SK-MEL-5 (cell line): ENCODE measurements at places on chromosomes 5 and 9.

DNA sequence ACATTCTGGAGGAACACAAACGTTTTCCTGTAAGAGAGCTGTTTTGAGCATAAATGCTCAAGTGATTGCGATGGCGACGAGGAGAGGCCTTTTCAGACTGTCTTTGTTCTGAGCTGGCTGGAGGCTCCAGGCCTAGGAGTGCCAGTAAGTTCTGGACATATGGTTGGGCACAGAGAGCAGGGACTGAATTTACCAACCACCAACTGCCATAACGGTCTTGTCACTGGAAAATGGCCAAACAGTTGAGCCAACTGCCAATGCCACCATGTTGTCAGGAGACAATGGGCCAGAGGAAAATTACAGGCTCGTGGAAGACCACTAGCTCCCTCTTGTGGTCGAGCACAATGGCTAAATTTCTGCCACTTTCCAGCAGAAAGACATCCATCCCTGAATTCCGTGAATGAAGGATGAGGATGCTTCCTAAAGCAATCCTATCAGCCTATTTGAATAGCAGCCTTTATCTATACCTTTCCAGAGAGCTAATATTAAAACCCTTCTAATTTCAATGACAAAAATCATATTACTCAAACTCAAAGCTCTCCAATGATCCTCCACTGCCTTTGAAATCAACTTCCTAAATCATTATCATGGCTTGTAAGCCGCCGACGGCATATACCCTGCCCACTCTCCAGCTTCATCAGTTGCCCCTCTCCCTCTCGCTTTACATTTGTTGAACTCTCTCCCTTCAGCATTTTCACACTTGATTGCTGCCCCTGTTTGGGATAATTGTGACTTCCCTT is 66.9 kb upstream of the GLIS3 start:
- peak; percentile 77 for DNase-seq

- DNase-seq: no peak
Measured at GRCh38 chr5:6676702-6677101, 36.5 kb upstream of the TENT4A start.

- no peak for DNase-seq
Measured at GRCh38 chr5:36017622-36018021, 26.4 kb upstream of the UGT3A1 start.

DNA sequence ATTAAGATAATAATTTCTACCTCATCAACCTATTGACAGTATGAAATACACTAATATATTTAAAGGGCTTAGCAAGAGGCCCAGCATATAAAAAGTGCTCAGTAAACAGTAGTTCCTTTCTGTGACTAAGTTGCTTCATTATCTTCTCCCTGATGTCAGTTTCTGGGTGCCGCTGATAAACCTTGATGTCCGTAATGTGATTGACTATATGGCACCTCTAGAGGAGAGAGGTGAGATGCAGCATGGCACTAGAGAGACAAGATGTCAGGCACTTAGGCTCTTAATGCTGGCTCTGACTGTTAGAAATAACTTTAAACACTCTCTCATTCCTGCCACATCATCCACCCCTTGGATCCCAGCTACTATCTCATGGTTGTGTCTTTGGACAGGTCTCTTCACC is 455.9 kb upstream of the KLF4 start:
- DNase-seq: no peak

DNA sequence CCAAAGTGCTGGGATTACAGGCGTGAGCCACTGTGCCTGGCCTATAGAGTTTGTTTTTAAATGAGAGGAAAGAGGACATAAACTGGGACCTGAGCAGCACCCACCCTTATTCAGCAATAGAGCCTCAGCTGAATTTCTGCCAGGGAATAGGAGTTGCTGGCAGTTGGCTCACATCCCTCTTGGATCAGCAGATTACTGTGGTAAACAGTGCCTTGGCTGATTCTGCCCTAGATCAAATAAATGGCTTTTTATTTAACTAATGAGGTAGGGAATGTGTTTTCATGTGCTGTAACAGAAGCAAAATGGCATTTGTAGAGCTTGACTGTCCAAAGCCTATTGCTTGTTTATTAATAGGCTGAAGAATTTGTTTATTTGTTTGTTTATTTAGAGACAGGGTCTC is 2.1 kb downstream of the ARHGEF37 start:
- DNase-seq: no peak

DNA sequence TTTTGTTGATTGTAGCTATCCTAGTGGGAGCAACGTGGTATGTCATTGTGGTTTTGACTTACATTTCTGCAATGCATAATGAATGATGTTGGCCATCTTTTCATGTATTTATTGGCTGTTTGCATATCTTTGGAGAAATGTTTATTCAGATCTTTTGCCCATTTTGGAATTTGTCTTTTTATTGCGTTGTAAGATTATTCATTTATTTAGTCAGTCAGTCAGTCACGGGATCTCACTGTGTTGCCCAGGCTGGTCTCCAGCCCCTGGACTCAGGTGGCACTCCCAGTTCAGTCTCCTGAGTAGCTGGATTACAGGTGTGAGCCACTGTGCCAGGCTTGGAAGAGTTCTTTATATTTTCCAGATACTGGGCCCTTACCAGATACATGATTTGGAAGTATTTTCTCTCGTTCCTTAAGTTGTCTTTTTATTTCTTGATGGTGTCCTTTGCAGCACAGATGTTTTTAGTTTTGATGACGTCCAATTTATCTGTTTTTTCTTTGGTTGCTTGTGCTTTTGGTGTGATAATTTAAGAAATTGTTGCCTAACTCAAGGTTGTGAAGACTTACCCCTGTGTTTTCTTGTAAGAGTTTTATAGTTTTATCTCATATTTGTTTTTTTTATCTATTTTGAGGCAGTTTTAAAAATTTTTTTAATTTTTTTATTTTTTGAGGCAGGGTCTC is 67.1 kb downstream of the EHMT1 start:
- DNase-seq: no peak

DNA sequence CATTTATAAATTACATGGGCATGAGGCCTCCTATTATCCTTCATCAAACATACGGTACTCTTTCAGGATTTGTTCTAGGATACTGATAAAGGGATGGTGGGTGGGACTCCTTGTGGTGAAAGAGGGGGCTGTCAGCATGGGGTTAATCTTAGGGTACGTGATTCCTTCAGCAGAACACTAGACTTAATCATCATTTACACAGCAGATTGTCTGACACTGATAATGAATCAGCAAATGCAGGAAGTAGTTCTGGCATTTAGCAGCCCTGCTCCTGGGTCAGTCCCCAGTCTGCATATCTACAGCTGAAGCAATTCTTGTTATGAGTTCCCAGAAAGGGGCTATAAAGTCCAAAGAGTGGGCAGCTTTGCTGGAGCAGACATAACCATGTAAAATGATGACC is 384.6 kb downstream of the SPOCK1 start:
- no peak for DNase-seq

DNA sequence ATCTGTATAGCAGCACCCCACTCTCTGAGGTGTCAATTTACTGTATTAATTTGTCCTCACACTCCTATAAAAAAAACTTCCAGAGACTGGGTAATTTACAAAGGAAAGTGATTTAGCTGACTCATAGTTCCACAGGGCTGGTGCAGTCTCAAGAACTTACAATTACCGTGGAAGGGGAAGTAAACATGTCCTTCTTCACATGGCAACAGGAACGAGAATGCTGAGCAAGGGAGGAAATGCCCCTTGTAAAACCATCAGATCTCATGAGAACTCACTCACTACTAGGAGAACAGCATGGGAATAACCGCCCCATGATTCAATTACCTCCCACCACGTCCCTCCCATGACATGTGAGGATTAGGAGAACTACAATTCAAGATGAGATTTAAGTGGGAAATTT is 602.6 kb downstream of the MTRR start:
- no peak for DNase-seq

DNA sequence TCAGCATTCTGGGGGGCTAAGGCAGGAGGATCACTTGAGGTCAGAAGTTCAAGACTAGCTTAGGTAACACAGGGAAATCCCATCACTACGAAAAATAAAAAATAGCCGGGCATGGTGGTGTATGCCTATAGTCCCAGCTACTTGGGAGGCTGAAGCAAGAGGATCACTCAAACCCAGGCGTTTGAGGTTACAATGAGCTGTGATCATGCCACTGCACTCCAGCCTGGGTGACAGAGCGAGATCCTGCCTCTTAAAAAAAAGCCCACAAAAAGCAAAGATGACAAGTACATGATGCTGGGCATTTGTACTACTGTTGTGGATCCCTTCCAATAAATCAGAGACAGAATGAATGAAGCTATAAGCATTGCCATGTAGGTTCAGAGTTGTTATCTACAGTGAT is 320.1 kb upstream of the PANK3 start:
- no peak for DNase-seq

DNA sequence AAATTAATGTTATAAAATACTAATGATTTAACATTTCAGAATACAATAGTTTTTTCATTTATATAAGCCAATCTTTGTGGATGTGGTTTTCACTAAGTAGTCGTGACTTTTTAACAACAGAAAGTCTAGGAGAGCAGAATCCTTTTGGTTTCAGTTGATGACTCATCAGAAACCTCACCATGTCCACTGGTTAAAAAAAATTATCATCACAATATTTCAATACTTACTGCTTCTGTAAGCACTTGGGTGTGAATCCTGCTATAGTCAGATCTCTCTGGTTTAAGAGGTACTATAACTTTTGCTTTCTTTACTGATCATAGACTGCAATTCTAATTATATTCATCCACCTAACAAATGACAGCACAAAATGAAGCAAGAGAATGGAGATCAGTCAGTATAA is 77.2 kb downstream of the MRPS30 start:
- DNase-seq: peak; percentile 49

- DNase-seq: no peak
Measured at GRCh38 chr5:111017731-111018130, 53.8 kb upstream of the TSLP start.

GRCh38 chr5:155794795-155795194 is 532.2 kb upstream of the SGCD start:
- no peak for DNase-seq

DNA sequence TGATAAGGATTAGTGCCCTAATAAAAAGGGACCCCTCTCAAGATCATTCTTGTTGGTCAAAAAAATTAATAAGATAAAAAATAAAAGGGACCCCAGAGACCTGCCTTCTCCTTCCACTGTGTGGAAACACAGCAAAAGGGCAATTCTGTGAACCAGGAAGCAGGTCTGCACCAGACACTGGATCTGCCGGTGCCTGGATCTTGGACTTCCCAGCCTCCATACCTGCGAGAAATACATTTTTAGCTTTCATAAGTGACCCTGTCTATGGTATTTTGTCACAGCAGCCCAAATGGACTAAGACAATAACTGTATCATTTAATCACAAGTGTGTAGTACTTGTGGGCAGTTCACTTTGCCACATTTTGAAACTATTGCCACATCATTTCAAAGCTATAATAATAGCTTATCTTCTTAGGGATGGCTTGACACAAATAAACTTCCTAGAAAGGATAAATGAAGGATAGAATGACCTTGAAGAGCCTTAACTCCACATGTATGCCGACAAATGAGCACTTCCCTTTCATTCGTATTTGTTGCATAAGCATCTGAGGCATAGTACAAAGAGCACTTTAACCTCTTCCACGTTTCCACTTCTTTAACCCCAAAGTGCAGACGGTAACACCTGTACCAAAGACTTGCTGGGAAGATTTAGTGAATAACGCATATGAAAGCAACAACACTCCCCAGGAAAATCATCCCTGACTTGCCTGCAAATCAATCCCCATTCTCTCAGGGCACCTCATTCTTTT is 336.5 kb downstream of the RFX3 start:
- DNase-seq: no peak

DNA sequence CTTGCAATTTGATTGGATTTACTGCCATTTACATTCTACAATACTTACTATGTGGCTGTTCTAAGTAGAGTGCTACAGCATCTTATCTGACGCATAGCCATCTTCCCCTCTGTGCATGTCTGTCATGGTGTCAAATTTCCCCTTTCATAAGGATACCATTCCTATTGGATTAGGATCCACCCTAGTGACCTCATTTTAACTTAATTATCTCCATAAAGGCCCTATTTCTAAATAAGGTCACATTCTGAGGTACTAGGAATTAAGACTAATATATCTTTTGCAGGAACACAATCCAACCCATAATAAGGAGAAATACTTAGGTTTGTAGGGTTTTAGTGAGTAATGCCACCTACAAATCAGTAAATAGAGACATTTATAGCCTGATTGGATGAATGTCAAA is 268.0 kb downstream of the ADAMTSL1 start:
- DNase-seq: no peak

DNA sequence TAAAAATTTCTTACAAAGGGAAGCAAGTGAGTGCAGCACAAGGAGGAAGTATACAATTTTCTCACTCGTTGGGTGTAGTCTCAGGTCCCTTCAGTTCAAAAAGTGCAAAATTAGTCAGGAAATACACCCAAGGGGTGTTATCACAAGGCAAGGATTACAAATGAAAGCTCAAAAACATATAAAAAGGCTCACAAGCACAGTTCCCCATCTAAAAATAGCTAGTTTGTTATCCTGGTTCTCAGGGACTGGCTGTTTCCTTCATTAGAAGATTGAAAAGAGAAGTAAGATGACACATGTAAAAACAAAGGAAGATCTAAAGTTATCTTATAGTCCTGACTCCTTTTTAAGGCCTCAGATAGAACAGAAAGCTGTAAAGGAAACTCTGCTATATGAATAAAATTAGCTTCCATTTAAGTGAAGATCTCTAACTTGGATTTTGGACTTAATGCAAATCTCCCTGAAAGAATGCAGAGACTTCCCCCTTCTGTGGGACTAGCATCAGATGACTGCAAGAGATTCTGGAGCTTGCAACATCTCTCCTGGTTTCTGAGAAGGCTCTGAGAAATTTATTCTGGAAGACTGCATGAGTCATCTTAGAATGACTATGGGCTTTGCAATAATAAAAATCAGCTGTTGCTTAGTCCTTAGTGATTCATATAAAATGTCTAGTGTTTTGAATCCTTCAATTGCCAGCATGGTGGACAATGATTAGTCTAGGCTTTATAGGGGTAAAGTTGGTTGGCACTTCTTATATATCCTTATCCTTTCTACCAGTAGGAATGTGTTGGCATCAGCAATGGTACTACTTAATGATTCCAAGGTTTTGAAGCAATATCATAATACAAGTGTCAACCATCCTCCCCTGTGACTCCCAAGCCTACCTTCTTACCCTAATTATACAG is 25.4 kb downstream of the DAB2 start:
- DNase-seq: peak; percentile 99

GRCh38 chr5:56140073-56140472 is 93.1 kb downstream of the ANKRD55 start:
- peak; percentile 70 for DNase-seq

DNA sequence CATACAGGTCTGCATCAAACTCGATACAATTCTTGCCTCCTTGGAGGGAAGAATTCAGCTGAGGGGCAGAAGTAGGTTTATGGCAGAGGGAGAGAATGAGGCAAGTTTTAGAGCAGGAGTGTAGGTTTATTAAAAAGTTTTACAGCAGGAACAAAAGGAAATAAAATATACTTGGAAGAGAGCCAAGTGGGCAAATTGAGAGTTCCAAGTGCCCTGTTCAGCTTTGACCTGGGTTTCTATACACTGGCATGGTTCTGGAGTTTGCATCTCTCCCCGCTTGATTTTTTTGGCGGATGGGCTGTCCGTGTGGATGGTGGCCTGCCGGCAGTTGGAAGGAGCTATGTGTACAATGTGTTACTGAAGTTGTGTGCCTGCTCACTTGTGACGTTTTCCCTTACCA is 116.1 kb downstream of the ALDH1A1 start:
- DNase-seq: no peak

GRCh38 chr9:21398955-21399489 is 9.9 kb upstream of the IFNA8 start:
- DNase-seq: no peak

GRCh38 chr5:154740483-154740882 is 14.7 kb upstream of the LARP1 start:
- DNase-seq: peak; percentile 65

GRCh38 chr5:153209016-153209415 is 281.5 kb upstream of the GRIA1 start:
- no peak for DNase-seq
